ENCODE measurements at places on chromosomes 11 and 22.
A peak's percentile ranks its signal among the peaks of the same experiment; 100 is the strongest.

GRCh38 chr11:27963370-27963769 lies 144.6 kb downstream of the KIF18A start:
- no peak for DNase-seq

DNA sequence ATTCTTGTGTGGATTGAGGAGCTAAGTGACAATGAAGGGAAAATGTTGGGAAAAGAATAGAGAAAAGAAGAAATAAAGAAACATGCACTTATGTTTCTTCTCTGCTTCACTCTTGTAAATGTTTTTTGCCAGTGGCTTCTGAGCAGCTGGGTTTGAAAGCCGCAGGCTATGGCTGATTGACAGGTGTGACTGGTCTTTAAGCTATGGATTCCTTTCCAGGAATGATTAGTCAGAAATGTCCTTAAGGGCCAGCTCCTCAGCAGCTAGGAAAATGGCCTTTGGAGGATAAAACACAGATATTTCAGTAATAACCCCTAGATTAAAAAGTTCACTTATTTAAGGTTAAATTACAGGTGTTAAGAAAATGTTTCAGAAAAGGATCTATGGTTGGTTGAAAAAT lies 6.5 kb upstream of the USP28 start:
- DNase-seq, result no peak

- no peak for DNase-seq
Measured at GRCh38 chr11:43269254-43269918, 42.4 kb upstream of the API5 start.

DNA sequence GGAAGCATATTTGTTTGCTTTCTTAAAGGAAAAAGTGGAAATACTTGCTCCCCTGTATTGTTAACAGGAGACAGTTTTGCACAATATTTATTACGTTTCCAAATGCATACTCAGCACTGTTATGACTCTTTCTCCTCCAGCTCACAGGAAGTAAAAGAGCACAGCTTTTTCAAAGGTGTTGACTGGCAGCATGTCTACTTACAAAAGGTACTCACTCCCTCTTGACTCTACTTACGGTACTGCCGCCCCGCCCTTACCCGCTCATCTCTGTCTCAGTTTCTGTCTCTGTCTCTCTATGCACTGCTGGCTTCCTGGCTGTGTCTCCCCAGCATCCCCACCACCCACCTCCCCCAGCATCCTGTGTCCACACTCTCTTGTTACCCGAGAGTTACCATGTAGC lies 32.2 kb upstream of the MYO18B start:
- no peak for DNase-seq

DNA sequence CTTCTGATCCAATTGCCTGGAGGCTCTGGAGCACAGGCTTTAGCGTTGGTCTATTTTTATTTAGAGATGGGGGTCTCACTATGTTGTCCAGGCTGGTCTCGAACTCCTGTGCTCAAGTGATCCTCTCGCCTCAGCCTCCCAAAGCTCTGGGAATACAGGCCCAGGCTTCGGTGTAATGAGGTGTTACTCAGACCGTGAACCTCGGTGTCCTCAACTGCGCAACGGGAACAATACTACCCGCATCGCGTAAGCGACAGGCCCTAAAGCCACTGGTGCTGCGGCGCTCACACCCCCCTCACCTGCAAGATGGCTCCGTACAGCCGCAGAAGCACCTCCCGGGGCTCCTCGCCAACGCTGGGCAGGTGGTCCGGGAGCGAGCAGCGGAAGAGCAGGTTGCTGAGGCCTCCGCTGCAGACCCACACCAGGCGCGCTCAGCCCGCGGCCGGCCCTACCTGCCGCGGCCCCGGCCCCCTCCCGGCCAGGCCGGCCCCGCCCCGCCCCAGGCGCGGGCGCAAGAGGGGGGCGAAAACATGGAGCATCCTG lies 628 bp downstream of the CHKB start:
- peak; percentile 31 for DNase-seq

- peak; percentile 63 for DNase-seq
Measured at GRCh38 chr11:7098235-7098832, 9.5 kb downstream of the RBMXL2 start.

GRCh38 chr11:69155302-69156234 lies at the start of gene SMIM38:
SMIM38 (plus strand) TSS chr11:69155935; CDS start chr11:69157847, 1,912 bp downstream.
- no peak for DNase-seq

DNA sequence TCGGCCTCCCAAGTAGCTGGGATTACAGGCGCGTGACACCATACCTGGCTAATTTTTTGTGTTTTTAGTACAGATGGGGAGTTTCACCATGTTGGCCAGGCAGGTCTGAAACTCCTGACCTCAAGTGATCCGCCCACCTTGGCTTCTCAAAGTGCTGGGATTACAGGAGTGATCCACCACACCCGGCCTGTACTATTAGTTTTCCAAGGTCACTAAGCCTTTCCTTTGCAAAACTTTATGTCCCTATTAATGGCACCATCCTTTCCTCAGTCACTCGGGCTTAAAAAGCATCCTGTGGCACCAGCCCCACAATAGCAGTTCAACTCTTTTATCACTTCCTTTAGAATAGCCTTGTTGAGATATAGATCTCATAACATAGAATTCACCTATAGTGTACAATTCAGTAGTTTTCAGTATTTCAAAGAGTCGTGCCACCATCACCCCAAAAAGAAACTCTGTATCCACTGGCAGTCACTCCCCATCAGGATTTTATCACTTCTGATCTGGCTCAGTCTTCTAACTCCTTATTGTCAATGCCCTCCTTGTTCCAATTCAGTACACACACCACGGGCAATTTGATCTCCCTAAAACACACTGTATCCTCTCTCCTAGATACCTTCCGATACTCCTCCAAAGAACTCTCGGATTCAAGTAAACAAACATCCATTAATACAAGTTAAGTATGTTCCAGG lies 921 bp upstream of the BCL2L13 start:
- no peak for DNase-seq

GRCh38 chr22:50169774-50170341 lies 673 bp upstream of the PANX2 start:
- peak; percentile 53 for DNase-seq

- peak; percentile 80 for DNase-seq
Measured at GRCh38 chr22:20981787-20982562, at the start of gene LZTR1. LZTR1 (plus strand) TSS chr22:20982297; CDS start chr22:20982372, 75 bp downstream.

DNA sequence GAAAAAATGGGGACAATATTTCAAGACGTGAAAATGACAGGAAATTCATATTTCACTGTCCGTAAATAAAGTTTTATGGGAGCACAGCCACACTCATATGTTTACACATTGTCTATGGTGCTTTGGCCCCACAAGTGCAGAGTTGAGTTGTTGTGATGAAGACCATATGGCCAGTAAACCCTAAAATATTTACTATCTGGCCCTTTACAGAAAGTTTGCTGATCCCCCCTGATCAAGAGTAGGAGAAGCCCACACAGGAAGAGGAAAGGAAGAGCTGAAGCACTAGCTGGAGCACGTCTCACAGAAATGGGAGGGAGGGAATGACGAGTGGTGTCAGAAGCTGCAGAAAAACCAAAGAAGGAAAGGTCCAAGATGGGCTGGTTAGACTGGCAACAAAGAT lies 78.8 kb downstream of the TNRC6B start:
- DNase-seq, result no peak

- DNase-seq, result no peak
Measured at GRCh38 chr11:34150494-34151151, 45.2 kb downstream of the NAT10 start.

GRCh38 chr22:50712341-50713007 lies 25.5 kb upstream of the ACR start:
- DNase-seq, result no peak

DNA sequence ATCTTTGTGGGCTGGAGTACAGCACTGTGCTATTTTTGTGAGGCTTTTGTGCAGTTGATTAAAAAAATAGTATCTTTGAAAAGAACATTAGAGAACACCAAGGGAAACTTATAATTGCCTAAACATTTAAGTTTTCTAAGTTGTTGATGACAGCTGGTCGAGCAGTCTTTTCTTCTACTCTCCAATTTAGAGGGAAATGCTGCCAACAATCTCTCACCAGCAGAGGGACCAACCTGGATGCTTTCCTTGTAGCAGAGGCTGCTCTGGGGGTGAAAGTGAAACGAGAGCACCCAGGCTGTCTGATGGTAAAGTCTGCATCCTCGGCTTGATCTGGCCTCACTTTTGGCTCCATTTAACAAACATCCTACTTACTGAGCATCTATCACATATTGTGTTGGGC lies 1286.5 kb upstream of the TENM4 start:
- DNase-seq, result peak; percentile 14

- DNase-seq, result no peak
Measured at GRCh38 chr11:132131047-132131446, 760.6 kb downstream of the NTM start.

- DNase-seq, result no peak
Measured at GRCh38 chr11:92480499-92480898, 255.9 kb downstream of the FAT3 start.

DNA sequence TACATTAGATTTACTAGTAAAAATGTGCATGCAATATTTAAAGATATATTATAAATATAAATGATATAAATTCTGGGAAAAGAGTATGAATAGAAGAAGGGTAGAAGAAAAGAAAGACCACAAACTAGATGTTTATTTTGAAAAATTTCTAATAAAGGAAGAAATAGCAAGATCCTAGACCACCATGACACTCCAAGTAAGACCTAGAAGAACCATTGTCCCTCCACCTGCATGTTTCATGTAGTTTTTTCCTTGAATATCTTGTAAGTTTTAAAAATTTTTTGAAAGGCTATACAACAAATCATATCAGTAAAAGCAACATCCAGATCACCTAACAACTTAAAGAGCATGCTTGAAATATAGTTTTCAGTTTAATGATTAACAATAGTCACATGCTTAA lies 46.8 kb downstream of the ARHGAP32 start:
- DNase-seq, result no peak

Measured in LoVo (cell line).